ENCODE measurements at places on chromosomes 7 and 10.

GRCh38 chr7:150806454-150806853 lies 5.9 kb downstream of the TMEM176A start:
- no peak for DNase-seq

GRCh38 chr7:158127241-158127640 lies 460.4 kb downstream of the PTPRN2 start:
- DNase-seq, result no peak

DNA sequence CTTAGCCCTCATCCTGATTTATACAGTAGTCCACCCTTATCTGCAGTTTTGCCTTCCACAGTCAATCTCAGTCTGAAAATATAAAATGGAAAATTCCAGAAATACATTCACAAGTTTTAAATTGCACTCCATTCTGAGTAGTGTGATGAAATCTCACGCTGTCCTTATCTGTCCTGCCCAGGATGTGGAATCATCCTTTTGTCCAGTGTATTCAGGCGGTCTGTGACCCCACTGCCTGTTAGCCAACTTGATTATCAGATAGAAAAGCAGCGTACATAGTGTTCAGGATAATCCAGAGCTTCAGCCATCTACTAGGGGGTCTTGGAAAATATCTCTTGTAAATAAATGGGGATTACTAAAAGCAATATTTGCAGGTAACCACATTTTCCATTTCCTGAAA lies 146.3 kb downstream of the MALRD1 start:
- DNase-seq, result no peak

GRCh38 chr10:8962249-8962648 lies 907.8 kb downstream of the GATA3 start:
- no peak for DNase-seq

DNA sequence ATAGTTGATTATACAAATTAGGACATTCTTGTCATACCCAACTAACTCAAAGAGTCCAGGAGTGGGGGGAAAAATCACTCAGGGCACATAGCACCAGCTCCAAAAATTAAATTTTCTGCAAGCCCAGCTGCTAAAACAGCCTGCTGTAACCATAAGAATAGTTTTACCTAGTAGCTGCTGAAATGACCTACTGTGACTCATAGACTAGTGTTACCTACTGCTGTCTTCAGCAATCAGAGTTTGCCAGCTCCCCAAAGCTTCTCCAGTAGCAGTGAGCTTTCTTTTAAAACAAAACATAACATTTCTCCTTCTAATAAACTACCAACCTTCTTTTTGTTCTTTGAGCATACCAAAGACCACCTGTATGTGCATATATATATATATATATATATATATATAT lies 4.2 kb upstream of the ARHGAP12 start:
- no peak for DNase-seq

GRCh38 chr7:98729121-98729520 lies 112.0 kb downstream of the NPTX2 start:
- no peak for DNase-seq

DNA sequence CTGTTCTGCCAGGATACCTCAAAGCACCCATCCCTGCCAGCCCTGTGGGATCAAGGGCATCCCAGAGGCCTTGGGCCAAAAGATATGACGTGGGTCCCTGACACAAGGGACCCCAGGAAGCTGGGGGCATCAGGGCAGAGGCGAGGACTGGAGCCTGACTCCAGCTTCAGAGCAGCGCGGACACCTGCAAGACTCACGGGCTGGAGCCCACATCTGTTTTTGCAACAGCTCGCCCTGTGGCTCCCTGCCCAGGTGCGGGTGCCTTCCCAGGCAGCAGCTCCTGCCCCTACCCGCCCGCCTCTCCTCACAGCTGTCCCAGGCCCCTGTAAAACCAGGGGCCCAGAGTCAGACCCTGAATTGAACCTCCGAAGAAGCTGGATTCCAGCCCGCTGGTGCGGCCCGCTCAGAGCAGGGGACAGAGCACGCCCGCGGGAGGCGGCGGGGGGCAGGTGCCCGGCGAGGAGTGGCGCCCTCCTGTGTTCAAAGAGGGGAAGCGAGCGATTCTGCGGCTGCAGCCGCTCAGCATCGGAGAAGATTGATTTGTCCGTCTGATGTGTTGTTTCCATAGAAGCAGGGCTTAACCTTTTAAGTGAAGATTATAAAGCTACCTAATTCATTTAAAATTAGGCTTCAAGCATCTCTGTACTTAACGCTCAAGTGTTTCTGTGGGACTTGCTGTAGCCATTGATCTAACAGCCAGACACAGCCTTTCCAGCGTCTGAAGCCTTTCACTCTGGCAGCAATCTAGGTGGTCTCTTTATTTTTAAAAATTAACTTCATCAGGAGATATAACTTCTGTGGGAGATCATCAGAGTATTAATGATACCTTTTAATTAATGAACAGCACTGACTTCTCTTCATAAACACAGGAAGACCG lies 88.4 kb downstream of the BEND7 start:
- peak; percentile 52 for DNase-seq

DNA sequence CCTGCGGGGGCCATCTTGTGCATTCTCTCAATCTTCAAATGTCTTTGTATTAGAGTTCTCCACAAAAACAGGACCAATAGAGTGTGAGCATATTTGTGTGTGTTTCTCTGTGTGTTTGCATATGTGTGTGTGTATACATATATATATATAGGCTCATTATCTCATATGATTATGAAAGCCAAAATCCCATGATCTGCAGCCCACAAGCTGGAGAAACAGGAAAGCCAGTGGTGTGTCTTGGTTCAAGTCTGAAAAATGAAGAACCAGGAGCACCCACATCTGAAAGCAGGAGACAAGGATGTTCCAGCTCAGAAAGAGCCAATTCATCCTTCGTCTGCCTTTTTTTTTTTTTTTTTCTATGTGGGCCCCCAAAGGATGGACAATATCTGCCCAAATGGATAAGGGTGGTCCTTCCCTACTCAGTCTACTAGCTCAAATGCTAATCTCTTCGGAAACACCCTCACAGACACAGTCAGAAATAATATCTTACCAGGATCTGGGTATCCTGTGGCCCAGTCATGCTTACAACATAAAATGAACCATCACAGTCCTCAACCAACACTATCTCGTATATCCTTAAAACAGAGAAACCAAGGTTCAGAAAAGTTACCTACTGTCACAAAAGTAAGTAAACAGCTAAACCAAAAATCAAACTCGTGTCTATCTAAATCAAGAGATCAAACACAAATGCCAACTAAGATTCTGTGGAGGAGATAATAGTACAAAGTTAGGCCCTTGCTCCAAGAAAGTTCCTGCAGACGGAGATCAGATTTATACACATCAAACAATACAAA lies 141.9 kb downstream of the JMJD1C start:
- no peak for DNase-seq
